AG09319 (cell line): ENCODE measurements at places on chromosomes 6 and 20.

DNA sequence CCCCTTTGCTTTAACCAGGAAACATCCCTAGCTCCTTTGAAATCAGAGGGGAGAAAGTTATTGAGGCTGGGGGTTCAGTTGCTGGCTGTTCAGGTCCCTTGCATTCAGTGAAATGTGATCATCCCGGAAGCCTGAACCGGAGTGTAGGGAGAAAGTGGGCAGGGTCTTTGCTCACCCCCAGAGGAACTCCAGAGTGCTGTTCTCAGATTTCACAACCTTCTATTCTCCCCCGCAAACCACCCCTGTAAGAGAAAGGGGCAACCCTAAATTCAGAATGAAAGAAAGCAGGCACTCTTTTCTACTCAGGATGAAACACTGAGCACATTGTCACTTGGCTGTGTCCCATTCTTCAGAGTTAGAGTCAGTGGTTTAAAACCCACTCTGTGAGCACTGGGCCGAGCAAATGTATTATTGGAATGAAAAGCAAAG lies 139.8 kb downstream of the KHDC1L start:
- no peak for DNase-seq

- no peak for DNase-seq
Observed at GRCh38 chr6:148533309-148534107, 190.9 kb downstream of the SASH1 start.

- no peak for DNase-seq
Observed at GRCh38 chr6:166765234-166765541, 138.1 kb upstream of the RPS6KA2 start.

DNA sequence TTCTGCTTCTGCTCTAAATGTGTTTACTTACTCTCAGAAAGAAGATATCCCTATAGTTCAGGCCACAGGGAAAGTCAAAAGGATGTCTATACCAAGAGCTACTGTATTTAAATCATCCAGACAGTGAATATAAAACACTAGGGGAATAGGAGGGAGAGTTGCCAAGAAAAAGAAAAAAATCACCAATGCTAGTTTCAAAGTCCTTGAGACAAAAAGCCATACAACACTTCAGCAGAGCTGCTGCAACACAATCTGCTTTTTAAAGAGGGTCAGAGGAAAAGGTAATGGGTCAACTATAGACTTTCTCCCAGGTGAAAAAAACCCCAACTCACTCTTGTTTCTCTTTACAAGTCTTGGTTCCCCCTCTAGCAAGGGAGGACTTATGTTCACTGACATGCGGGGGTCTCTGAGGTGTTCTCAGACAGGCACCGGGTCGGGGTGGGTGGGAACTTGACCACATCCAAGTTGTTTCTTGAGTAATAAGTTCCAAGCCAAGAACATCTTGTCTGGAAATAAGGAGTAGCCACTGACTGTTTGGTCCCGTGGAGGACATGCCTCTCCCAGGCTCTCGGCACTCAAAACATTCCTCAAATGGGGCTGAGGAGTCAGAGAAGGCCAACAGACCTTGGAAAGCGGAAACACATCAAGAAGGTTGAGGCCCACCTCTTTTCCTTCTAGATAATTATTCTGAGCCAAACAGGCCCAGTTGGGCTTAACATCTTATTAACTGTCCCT lies 47.7 kb downstream of the GJA10 start:
- DNase-seq = no peak

GRCh38 chr20:51565298-51566144 lies 23.0 kb upstream of the NFATC2 start:
- no peak for DNase-seq

GRCh38 chr6:134447883-134448387 lies 130.0 kb upstream of the SGK1 start:
- DNase-seq = peak; percentile 78

GRCh38 chr6:167570460-167571400 lies 245.8 kb downstream of the TTLL2 start:
- DNase-seq = no peak

- no peak for DNase-seq
Observed at GRCh38 chr6:27541212-27541932, 68.5 kb upstream of the ZNF184 start.

GRCh38 chr20:61963885-61964674 lies 101.6 kb downstream of the TAF4 start:
- no peak for DNase-seq

DNA sequence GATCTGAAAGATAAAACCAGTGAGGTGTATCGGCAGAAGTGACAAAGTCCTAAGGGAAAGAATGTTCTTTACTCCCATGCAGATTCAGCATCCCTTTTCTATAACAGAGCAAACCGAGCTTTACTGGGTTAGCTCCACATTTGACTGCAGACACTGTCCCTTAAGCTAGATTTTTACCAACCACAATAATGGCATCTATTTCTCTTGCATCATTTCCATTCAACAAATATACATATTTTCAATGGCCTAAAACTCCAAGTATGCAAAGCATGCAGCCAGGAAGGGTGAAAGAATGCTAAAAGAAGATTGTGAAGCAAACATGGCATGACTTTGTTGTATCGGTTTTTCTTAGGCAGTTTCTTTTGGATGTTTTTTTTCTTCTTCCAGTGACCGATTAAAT lies 255.4 kb downstream of the OGFRL1 start:
- DNase-seq = no peak

GRCh38 chr6:154399097-154399496 lies 42.5 kb upstream of the IPCEF1 start:
- no peak for DNase-seq

- no peak for DNase-seq
Observed at GRCh38 chr6:145539831-145540230, 195.5 kb downstream of the EPM2A start.

DNA sequence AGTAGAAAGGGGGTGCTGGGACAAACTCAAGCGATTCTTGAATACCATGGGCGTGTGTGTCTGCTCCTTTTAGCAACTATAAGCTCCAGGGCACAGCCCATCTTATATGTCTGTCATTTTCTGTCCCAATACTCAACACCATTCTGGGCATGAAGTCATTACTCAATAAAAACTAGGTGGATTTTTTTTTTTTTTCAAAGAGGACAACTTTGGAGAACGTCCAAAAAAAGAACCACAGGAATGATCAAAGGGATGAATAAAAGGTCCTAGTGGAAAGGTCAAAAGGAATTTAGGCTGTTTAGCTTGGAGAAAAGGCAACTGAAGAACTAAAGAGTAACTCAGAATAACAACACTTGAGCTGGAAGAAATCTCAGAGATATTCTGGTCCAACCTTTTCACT lies 24.4 kb downstream of the UQCC1 start:
- DNase-seq = peak; percentile 8

DNA sequence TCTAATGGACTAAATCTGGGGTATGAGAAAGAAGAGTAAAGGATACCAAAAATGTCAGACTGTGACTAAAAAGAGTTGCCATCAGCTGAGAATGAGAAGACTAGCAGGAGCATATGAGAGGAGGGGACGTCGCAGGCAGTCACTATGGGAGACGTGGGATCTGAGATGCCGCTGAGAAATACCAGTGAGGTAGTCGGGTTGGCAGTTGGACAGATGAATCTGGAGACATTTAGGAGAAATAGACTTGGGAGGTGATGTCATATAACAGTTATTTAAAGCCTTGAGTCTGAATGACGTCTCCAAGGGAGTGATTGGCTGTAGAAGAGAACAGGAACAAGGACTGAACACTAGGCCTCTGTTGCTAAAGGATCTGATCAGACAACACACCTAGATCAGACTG lies 51.5 kb upstream of the TRIM26 start:
- DNase-seq = no peak

GRCh38 chr6:78670802-78671201 lies 196.5 kb upstream of the IRAK1BP1 start:
- no peak for DNase-seq

- no peak for DNase-seq
Observed at GRCh38 chr6:113596387-113597230, 260.5 kb upstream of the MARCKS start.

- DNase-seq = no peak
Observed at GRCh38 chr6:87182321-87182720, 27.0 kb downstream of the ZNF292 start.

DNA sequence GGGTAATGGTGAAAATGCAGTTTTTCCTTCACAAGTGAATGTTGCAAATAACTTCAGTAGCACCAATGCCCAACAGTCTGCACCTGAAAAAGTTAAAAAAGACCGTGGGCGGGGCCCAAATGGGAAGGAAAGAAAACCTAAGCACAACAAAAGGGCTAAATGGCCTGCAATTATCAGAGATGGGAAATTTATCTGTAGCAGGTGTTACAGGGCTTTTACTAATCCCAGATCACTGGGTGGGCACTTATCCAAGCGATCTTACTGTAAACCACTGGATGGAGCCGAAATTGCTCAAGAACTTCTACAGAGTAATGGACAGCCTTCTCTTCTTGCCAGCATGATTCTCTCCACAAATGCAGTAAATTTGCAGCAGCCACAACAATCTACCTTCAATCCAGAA lies 64.8 kb upstream of the SMIM8 start:
- no peak for DNase-seq

- DNase-seq = no peak
Observed at GRCh38 chr6:104887350-104887749, 27.6 kb upstream of the HACE1 start.

- DNase-seq = no peak
Observed at GRCh38 chr6:7677229-7677628, 48.7 kb upstream of the BMP6 start.

- no peak for DNase-seq
Observed at GRCh38 chr6:133761706-133762105, 127.2 kb upstream of the TCF21 start.

DNA sequence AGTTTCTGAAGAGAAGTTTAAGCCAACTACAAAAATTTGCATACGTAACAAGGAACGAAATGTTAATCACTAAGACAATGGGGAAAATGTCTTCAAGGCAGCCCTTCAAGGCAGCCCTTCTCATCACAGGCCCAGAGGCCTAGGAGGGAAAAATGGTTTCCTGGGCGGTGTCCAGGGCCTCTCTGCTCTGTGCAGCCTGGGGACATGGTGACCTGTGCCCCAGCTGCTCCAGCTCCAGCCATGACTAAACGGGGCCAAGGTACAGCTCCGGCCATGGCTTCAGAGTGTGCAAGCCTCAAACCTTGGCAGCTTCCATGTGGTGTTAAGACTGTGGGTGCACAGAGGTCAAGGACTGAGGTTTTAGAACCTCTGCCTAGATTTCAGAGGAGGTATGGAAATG lies 325.1 kb downstream of the FRK start:
- no peak for DNase-seq

DNA sequence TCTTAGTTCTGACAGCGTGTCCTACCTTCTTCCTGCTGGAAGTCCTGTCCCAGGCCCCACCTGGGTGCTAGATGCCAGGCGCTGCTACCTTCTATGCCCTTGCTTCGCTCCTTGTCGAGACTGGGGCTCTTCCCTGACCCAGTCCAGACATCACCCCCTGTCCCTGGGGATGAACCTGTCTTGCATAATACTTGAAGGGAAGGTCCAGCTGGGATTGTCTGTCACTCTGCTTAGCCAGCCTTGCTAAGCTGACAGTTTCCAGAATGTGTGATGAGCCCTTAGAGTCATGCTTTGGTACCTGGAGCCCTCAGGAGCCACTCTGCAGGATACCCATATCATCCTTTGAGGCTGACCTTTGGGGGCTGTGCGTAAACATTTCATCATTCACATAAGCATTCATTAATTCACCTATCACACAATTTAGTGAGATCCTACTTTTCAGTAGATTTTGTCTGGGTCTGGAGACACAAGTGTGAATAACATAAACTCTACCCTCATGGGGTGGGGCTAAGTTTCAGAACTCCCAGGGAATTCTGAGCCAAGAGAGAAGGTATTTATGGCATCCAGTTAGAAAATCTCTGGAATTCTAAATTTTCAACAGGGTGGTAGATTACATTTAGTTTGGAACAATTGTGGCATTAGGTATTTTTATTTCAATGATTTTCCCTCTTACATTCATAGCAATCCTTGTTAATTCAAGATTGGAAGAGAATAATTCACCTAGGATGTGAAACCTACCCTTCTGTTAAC lies 151.1 kb upstream of the HDAC2 start:
- no peak for DNase-seq

GRCh38 chr6:129454488-129454887 lies 255.5 kb downstream of the ARHGAP18 start:
- no peak for DNase-seq

GRCh38 chr6:142357879-142358278 lies 56.1 kb downstream of the ADGRG6 start:
- DNase-seq = no peak

DNA sequence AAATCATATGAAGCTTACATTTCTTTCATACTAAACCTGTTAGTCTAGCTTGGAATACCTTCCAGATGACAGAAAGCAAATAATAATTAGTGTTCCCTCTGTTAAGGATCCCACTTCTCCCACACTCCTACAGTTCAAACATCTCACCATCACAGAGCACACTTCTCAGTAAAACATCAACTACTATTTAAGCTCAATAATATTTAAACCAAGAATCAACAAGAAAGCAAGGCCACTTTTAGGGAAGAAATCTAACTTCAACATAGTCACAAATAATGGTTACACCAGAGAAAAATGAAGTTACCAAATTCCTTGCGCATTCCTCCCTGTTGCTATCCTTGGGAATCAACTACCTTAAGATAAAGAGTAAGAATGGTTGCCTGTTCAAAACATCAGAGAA lies 1.6 kb downstream of the SNX14 start:
- DNase-seq = no peak

GRCh38 chr6:132487762-132488161 lies 25.2 kb downstream of the STX7 start:
- DNase-seq = no peak

DNA sequence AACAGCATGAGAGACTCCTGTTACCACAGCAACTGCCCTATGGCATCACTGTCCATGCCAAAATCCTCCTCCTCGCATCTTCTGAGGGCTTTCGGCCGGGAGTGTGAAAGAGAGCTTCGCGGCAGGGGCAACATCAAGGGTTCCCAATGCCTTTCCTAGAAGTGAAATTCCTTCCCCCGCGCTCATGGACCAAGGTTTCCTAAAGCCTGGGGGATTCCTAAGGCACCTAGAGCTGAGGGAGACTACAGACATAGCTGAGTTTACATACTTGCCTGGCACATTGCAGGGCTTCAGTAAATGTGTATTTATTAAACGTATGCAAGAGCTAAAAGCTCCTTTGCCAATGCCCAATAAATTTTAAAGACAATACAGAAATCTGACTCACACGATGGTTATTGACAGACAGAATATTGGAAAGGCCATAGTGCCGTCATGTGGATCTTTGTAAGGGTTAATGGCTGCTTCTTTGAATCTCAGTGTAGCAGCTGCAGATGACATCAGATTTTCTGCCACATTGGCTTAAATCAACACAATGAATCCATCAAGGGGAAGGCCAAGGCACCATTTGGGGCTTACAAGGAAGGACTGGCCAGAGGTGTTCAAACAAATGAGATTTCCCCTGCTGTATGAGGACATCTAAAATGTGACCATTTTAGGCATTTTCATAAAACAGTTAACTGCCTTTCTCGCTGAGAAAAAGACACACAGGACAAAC lies 281.2 kb upstream of the JARID2 start:
- no peak for DNase-seq
